CD14-positive monocyte (primary cell): ENCODE measurements at places on chromosomes 3 and 15. TPM values are rescaled to one million over a fixed set of nuclear protein-coding genes. Genes with fewer than 3 reads are reported as not detected.

The GNAT1 gene
- not detected in 2 replicates for polyA plus RNA-seq

DNA sequence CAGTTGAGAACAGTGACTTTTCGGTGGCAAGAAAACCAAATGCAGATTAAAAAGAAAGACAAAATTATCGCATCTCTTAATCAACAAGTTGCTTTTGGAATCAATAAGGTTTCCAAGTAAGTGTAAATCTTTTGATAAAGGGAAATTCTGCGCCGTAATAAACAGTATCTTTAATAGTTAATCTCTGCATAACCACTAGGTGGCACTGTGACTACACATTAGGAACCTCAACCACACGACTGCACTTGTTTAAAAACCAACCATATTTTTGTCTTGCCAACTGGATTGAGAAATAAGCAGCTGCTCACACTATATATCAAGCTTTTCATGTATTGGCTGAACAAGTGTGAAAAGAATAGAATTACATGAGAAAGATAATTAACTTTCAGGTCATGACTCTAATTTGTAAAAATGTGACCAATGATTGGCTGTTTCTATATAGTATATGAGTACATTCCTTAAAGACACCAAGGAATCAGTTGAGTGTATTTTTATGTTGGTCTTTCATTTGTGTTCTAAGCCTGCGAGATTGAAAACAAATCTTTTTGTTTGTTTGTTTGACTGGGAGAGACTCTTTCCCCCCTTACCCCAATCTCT lies 72.7 kb downstream of the DZIP3 start:
- peak; percentile 27 for DNase-seq
- no peak overlapping the region for H3K27ac ChIP-seq
- no peaks in the 10 kb centered on the region for H3K27me3 ChIP-seq
- H3K4me1 ChIP-seq = no peaks in the 10 kb centered on the region

GRCh38 chr3:133928136-133928893 lies 32.6 kb upstream of the RAB6B start:
- peaks cover 13% of the 10 kb centered on the region for H3K4me1 ChIP-seq
- H3K27me3 ChIP-seq = no peaks in the 10 kb centered on the region
- no peak for DNase-seq
- H3K36me3 ChIP-seq = no peaks in the 10 kb centered on the region
- H3K4me3 ChIP-seq = no peak overlapping the region

The ANKRD34C gene
- polyA plus RNA-seq = not detected

GRCh38 chr3:172068977-172069376 lies 29.6 kb downstream of the FNDC3B start:
- no peak for DNase-seq
- H3K36me3 ChIP-seq = peaks cover 3% of the 10 kb centered on the region
- no peak overlapping the region for H3K27ac ChIP-seq
- H3K27me3 ChIP-seq = no peaks in the 10 kb centered on the region
- peaks cover 82% of the 10 kb centered on the region for H3K4me1 ChIP-seq

GRCh38 chr3:13570391-13571194 lies 21.7 kb downstream of the FBLN2 start:
- H3K27ac ChIP-seq = no peak overlapping the region
- DNase-seq = no peak
- H3K4me1 ChIP-seq = no peaks in the 10 kb centered on the region
- H3K27me3 ChIP-seq = no peaks in the 10 kb centered on the region
- H3K36me3 ChIP-seq = no peaks in the 10 kb centered on the region

DNA sequence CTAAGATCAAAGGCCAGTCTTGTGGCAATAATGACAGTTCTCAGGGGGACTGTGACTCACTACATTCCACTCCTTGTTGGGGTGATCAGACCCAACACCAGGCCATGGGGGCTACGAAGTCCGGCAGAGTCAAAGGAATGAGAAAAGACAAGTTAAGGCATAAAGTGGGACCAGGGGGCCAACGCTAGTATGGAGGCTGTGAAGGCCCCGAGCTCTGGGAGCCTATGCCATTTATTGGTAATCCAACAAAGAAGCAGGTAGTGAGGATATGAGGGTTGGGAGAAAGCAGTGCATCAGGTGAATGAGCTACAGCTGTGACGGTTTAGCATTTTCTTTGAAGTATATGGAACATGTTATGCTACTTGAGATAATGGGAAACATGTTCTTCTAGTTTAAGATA lies 104.4 kb upstream of the C2CD4B start:
- no peaks in the 10 kb centered on the region for H3K4me1 ChIP-seq
- DNase-seq = no peak
- no peak overlapping the region for H3K27ac ChIP-seq
- H3K36me3 ChIP-seq = no peaks in the 10 kb centered on the region
- H3K27me3 ChIP-seq = no peaks in the 10 kb centered on the region

DNA sequence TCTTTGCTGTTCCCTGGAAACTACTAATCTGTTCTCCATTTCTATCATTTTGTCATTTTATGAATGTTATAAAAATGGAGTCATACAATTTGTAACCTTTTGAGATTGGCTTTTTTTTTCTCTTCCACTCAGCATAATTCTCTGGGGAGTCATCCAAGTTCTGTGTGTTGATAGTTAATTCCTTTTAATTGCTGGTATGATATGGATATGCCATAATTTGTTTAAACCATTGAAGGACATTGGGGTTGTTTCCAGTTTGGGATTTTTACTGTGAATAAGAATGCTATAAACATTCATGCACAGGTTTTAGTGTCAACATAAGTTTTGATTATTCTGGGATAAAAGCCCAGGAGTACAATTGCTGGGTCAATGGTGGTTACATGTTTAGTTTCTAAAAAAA lies 279.4 kb downstream of the WNT5A start:
- no peaks in the 10 kb centered on the region for H3K4me1 ChIP-seq
- no peaks in the 10 kb centered on the region for H3K36me3 ChIP-seq
- H3K4me3 ChIP-seq = no peak overlapping the region
- no peaks in the 10 kb centered on the region for H3K27me3 ChIP-seq
- H3K27ac ChIP-seq = no peak overlapping the region
- no peak for DNase-seq

- no peak overlapping the region for H3K27ac ChIP-seq
- H3K4me1 ChIP-seq = no peaks in the 10 kb centered on the region
- H3K4me3 ChIP-seq = no peak overlapping the region
- DNase-seq = no peak
- no peaks in the 10 kb centered on the region for H3K36me3 ChIP-seq
These were observed 187.7 kb upstream of the CMC1 start for GRCh38 chr3:28053759-28054158.

GRCh38 chr3:14857506-14857905 lies 38.7 kb downstream of the FGD5 start:
- no peak overlapping the region for H3K4me3 ChIP-seq
- H3K27ac ChIP-seq = no peak overlapping the region

GRCh38 chr15:77421370-77421700 lies 647 bp downstream of the HMG20A start:
- peaks cover 2% of the 10 kb centered on the region for H3K27me3 ChIP-seq
- no peak for DNase-seq
- H3K27ac ChIP-seq = no peak overlapping the region
- peaks cover 5% of the 10 kb centered on the region for H3K36me3 ChIP-seq
- H3K4me1 ChIP-seq = peaks cover 35% of the 10 kb centered on the region
- H3K4me3 ChIP-seq = peak overlapping the region; percentile 91

GRCh38 chr3:40387001-40387894 lies at the start of gene ENTPD3:
Gene ENTPD3 (plus strand): TSS chr3:40387184. CDS start chr3:40388058, 874 bp downstream.
- no peak within 1 kb of the TSS for H3K4me3 ChIP-seq
- no peak within 1 kb of the TSS for H3K27ac ChIP-seq
- peaks cover 34% of the 10 kb centered on the region for H3K27me3 ChIP-seq
- no peak for DNase-seq
- no peaks in the 10 kb centered on the region for H3K4me1 ChIP-seq

- H3K27me3 ChIP-seq = no peaks in the 10 kb centered on the region
- H3K36me3 ChIP-seq = no peaks in the 10 kb centered on the region
- no peak overlapping the region for H3K27ac ChIP-seq
- no peaks in the 10 kb centered on the region for H3K4me1 ChIP-seq
- DNase-seq = no peak
- no peak overlapping the region for H3K4me3 ChIP-seq
These were observed 75.3 kb downstream of the OTOL1 start for GRCh38 chr3:161571951-161572350.

DNA sequence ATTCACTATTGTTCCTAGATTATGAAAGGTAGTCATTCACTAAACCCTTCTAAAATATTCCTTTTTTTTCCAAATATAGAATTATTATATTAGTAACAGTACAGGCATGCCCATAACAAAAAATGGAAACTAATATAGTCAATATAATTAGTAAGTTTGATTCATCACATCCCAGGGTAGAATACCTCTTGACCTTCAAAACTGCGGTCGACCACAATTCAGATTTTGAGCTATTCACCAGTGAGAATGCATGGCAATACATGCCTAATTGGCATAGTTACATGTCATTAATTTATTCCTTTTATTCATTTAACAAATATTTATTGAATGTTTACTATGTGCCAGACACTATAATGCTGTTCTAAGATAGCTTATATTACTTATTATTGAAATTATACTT lies 98.0 kb downstream of the CHL1 start:
- H3K27me3 ChIP-seq = no peaks in the 10 kb centered on the region
- H3K4me1 ChIP-seq = no peaks in the 10 kb centered on the region
- H3K4me3 ChIP-seq = no peak overlapping the region
- no peak for DNase-seq
- H3K27ac ChIP-seq = no peak overlapping the region

GRCh38 chr3:60189304-60189703 lies 1061.9 kb downstream of the FHIT start:
- no peak overlapping the region for H3K4me3 ChIP-seq
- H3K36me3 ChIP-seq = no peaks in the 10 kb centered on the region
- DNase-seq = no peak
- H3K27ac ChIP-seq = no peak overlapping the region

- no peak for DNase-seq
- no peak overlapping the region for H3K27ac ChIP-seq
- H3K4me3 ChIP-seq = no peak overlapping the region
- H3K27me3 ChIP-seq = no peaks in the 10 kb centered on the region
These were observed 71.3 kb upstream of the SEC13 start for GRCh38 chr3:10392244-10392643.

The ZMAT3 gene
- polyA plus RNA-seq = 9.9 TPM

DNA sequence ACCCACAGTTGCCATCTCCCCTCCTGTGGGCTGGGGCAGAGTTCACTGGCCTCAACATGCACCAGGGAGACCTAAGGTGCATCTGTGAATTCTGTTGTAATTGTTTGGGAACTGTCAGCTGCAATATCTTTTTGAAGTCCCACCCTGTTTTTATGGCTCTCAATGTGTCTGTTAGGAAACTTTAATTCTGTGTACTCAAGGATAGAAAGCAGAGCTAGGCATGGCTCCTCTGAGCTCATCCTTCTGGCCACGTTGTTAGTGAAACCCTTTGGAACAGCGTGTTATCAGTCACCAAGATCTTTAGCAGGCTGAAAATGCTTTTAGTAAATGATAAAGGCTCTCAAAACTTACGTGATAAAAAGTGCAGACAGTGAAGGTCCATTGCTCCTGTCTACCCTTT lies 33.6 kb upstream of the MTMR10 start:
- DNase-seq = no peak
- H3K36me3 ChIP-seq = no peaks in the 10 kb centered on the region
- no peak overlapping the region for H3K4me3 ChIP-seq
- H3K27ac ChIP-seq = no peak overlapping the region
- no peaks in the 10 kb centered on the region for H3K27me3 ChIP-seq

- H3K27me3 ChIP-seq = no peaks in the 10 kb centered on the region
- no peaks in the 10 kb centered on the region for H3K36me3 ChIP-seq
- DNase-seq = no peak
These were observed 21.0 kb downstream of the SLCO2A1 start for GRCh38 chr3:134008630-134009156.

GRCh38 chr3:81869382-81869781 lies 107.9 kb upstream of the GBE1 start:
- H3K4me1 ChIP-seq = no peaks in the 10 kb centered on the region
- DNase-seq = no peak
- no peak overlapping the region for H3K27ac ChIP-seq
- H3K36me3 ChIP-seq = no peaks in the 10 kb centered on the region
- no peaks in the 10 kb centered on the region for H3K27me3 ChIP-seq
- no peak overlapping the region for H3K4me3 ChIP-seq

DNA sequence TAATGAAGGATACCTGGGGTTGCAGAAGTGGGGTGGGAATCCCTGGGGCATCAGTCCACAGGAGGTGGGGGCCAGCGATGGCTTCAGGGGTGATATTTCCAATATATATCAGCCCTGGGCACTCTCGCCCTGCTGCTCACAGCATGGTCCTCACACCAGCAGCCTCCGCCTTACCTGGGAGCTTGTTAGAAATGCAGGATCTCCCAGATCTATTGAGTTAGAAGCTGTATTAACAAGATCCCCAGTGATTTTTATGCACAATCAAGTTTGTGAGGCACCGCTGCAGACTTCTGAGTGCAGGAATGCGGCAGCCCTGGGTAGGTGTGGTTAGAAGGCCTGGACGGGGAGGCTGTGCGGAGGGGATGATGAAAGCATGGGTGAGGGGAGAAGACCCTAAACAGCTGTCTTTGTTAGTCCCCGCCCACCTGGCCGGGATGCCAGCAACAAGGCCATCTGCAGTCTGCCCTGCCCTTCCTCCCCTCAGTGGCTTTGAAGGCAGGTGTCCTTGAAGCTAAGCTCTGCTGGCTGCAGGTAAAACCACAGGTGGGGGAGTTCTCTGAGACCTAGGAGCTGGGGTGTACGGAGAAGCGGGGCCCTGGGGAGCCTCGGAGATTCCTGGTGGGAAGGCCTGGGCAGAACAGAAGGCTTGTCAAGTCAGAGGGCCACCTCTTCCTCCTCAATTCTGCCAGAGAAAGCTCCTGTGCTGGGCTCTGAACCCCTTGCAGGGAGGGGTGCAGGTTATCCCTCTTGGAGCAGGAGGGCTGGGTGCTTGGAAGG lies 11.4 kb downstream of the FAM107A start:
- no peaks in the 10 kb centered on the region for H3K27me3 ChIP-seq
- no peak overlapping the region for H3K27ac ChIP-seq
- no peaks in the 10 kb centered on the region for H3K4me1 ChIP-seq
- no peak for DNase-seq

The TMOD2 gene
- polyA plus RNA-seq = 6.2 TPM

- peaks cover 23% of the 10 kb centered on the region for H3K4me1 ChIP-seq
- H3K27ac ChIP-seq = no peak overlapping the region
- DNase-seq = no peak
- H3K36me3 ChIP-seq = peaks cover 22% of the 10 kb centered on the region
These were observed 30.7 kb downstream of the NPTN start for GRCh38 chr15:73602446-73602843.

The DAPK2 gene
- 0.59 TPM for polyA plus RNA-seq

The CLEC3B gene
- polyA plus RNA-seq = 3.9 and 7.2 TPM in 2 replicates

The RETNLB gene
- not detected for polyA plus RNA-seq

DNA sequence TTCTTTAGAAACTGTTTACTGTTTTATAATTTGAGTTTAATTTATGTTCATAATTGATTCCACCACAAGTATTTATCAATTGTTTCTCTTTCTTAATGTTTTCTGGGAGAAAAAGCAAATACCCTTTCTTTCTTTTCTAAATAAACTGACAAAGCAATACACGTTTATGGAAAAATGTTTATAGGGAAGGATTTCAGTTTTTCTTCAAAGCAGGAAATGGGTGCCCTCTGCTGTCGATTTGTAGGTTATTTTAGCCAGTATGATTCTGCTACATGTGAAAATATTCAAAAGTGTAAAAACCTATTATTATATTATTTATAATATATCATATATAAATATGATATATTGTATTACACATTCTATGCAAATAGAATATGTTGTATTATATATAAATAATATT lies 921.0 kb upstream of the ROBO1 start:
- H3K27ac ChIP-seq = no peak overlapping the region
- DNase-seq = no peak
- H3K36me3 ChIP-seq = no peaks in the 10 kb centered on the region
